ENCODE measurements at places on chromosomes 11 and 22. TPM values are rescaled to one million over a fixed set of nuclear protein-coding genes. Genes with fewer than 3 reads are reported as not detected.

- H3K36me3 ChIP-seq, result no peaks in the 10 kb centered on the region
- no peaks in the 10 kb centered on the region for H3K4me1 ChIP-seq
- DNase-seq, result no peak
- H3K4me3 ChIP-seq, result no peak overlapping the region
- peaks cover 5% of the 10 kb centered on the region for H3K27me3 ChIP-seq
- H3K27ac ChIP-seq, result no peak overlapping the region
Observed at GRCh38 chr22:43555561-43556515, 144.0 kb downstream of the MPPED1 start.

- H3K27ac ChIP-seq, result no peak overlapping the region
- H3K36me3 ChIP-seq, result no peaks in the 10 kb centered on the region
- peak; percentile 49 for DNase-seq
- peaks cover 39% of the 10 kb centered on the region for H3K27me3 ChIP-seq
- peaks cover 3% of the 10 kb centered on the region for H3K4me1 ChIP-seq
- H3K4me3 ChIP-seq, result no peak overlapping the region
Observed at GRCh38 chr22:29716814-29717545, 2.8 kb upstream of the CABP7 start.

- H3K27ac ChIP-seq, result no peak overlapping the region
- no peak for DNase-seq
- no peaks in the 10 kb centered on the region for H3K4me1 ChIP-seq
- H3K36me3 ChIP-seq, result no peaks in the 10 kb centered on the region
- no peak overlapping the region for H3K4me3 ChIP-seq
Observed at GRCh38 chr11:91263496-91264365, 960.9 kb upstream of the FAT3 start.

GRCh38 chr11:133506023-133506422 lies 26.3 kb downstream of the OPCML start:
- no peaks in the 10 kb centered on the region for H3K4me1 ChIP-seq
- DNase-seq, result no peak
- H3K4me3 ChIP-seq, result no peak overlapping the region

GRCh38 chr22:26615149-26615548 lies 2.7 kb downstream of the CRYBB1 start:
- no peaks in the 10 kb centered on the region for H3K36me3 ChIP-seq
- DNase-seq, result no peak
- H3K27me3 ChIP-seq, result no peaks in the 10 kb centered on the region
- no peak overlapping the region for H3K27ac ChIP-seq
- H3K4me3 ChIP-seq, result no peak overlapping the region
- H3K4me1 ChIP-seq, result peaks cover 19% of the 10 kb centered on the region

- no peak for DNase-seq
- no peaks in the 10 kb centered on the region for H3K4me1 ChIP-seq
- no peaks in the 10 kb centered on the region for H3K36me3 ChIP-seq
- no peak overlapping the region for H3K4me3 ChIP-seq
- no peaks in the 10 kb centered on the region for H3K27me3 ChIP-seq
- no peak overlapping the region for H3K27ac ChIP-seq
Observed at GRCh38 chr11:25961539-25961938, 370.4 kb upstream of the ANO3 start.

- peaks cover 3% of the 10 kb centered on the region for H3K27me3 ChIP-seq
- no peaks in the 10 kb centered on the region for H3K4me1 ChIP-seq
- no peak for DNase-seq
Observed at GRCh38 chr11:121106812-121107211, 5.8 kb downstream of the TECTA start.

GRCh38 chr11:134733646-134734045 lies 321.6 kb upstream of the B3GAT1 start:
- no peak for DNase-seq
- no peak overlapping the region for H3K4me3 ChIP-seq
- H3K36me3 ChIP-seq, result no peaks in the 10 kb centered on the region
- no peak overlapping the region for H3K27ac ChIP-seq
- peaks cover 3% of the 10 kb centered on the region for H3K4me1 ChIP-seq

DNA sequence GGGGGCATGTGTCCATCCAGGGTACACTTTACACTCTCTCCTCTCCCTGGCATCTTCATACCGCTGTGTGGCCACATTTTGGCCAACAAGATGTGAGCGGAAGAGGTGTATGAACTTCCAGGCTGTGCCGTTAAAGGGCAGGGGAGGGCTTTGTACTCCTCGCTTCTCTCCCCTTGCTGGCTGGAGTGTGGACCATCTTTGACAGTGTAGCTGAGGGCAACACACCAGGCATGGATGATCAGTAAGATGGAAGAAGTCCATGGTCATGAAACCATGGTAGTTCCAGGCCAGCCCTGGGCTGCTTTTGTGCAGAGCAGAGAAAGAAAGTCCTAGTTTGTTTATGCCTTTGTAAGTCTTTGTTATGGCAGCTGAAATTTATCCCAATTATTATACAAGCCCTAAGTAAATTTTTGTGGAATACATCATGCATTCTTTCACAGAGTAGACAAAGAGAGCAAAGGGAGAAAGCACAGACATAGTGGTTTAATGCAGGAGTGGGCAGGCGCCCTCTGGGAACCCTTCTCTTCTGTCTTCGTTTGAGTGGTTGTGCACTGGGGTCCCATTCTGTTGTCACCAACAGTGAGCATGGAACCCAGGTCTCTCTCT lies 70.4 kb downstream of the FBXO7 start:
- no peaks in the 10 kb centered on the region for H3K36me3 ChIP-seq
- peaks cover 6% of the 10 kb centered on the region for H3K27me3 ChIP-seq
- H3K4me1 ChIP-seq, result no peaks in the 10 kb centered on the region
- H3K4me3 ChIP-seq, result no peak overlapping the region
- H3K27ac ChIP-seq, result no peak overlapping the region

DNA sequence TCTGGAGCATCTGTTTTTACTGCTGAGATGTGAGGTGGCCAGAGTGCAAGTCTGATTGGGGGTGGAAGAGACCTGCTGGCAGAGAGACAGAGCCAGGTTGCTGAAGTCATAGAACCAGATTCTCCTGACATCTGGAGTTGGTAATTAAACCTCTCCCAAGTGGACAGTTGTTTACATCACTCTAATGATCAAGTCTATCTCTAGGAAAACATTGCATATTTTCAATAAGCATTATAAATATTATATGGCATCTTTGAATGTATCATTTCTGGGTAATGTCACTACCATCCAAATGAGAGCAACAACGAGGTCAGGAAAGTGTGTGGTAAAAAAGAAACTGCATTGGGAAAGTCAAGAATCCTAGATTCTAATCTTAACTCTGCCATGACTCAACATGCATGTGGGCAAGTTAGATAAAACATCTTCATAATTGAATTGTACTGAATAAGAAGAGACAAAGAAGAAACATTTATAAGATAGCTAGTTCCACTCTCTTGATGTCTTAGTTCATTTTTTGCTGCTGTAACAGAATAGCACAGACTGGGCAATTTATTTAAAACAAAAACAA lies 351.2 kb upstream of the API5 start:
- no peak overlapping the region for H3K4me3 ChIP-seq
- no peak overlapping the region for H3K27ac ChIP-seq
- DNase-seq, result no peak

- H3K4me1 ChIP-seq, result no peaks in the 10 kb centered on the region
- H3K27me3 ChIP-seq, result no peaks in the 10 kb centered on the region
- no peak overlapping the region for H3K4me3 ChIP-seq
- H3K36me3 ChIP-seq, result no peaks in the 10 kb centered on the region
- no peak for DNase-seq
Observed at GRCh38 chr11:81570669-81571068, 1163.0 kb downstream of the FAM181B start.

- peaks cover 15% of the 10 kb centered on the region for H3K4me1 ChIP-seq
- H3K27me3 ChIP-seq, result peaks cover 25% of the 10 kb centered on the region
- H3K27ac ChIP-seq, result no peak overlapping the region
- DNase-seq, result peak; percentile 32
Observed at GRCh38 chr22:37525073-37525745, 6.0 kb upstream of the CARD10 start.

DNA sequence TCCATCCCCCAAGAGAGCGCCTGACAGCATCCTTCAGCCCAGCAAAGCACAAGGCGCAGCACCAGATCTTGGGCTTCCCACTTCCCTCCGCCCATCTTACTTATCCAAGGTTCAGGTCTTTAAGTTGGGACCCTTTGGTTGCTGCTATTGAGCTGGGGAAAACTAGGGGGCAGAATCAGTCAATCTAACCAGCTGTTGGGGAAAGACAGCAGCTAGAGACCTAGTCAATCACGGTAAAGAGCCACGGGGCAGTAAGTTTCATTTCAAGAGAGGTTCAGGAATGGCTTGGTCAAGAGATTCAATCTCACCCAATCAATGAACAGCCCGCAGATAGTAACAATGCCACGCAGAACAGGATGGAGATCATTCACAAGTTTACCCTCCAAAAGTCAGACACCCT lies 1.7 kb downstream of the ABTB2 start:
- no peak for DNase-seq
- peaks cover 36% of the 10 kb centered on the region for H3K27me3 ChIP-seq
- peak overlapping the region; percentile 76 for H3K4me3 ChIP-seq
- H3K36me3 ChIP-seq, result peaks cover 5% of the 10 kb centered on the region
- peaks cover 28% of the 10 kb centered on the region for H3K4me1 ChIP-seq

DNA sequence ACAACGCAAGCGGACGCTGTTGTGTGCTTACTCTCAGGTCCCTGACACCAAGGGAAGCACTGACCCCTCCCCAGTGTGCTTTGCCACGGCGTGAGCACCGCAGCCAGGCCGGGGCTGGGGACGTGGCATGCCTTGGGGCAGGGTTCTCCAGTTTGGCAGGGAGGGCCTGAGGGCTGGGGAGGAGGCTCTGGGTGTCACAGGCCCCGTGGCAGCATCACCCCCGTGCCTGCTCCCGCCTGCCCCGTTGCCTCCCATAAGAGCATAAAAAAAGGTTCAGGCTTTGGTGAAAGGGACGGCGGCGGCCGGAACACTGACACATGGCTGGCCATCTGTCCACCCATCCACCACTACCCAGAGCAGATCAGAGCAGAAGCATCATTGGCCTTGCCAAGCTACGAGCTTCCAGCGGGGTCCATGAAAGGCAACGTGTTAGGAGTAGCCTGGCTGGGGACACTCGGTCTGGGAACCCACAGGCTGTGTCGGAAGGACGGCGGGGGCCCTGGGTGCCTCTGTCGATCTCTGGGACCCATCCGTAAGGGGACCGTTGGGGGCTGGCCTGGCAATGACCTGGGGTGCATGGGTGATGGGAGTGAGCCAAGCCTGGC lies 183.0 kb downstream of the IGLL1 start:
- H3K4me3 ChIP-seq, result no peak overlapping the region
- H3K27me3 ChIP-seq, result no peaks in the 10 kb centered on the region
- H3K4me1 ChIP-seq, result no peaks in the 10 kb centered on the region
- no peak for DNase-seq
- no peak overlapping the region for H3K27ac ChIP-seq

GRCh38 chr22:36239150-36239400 lies 252 bp downstream of the APOL2 start:
- peak; percentile 30 for DNase-seq
- H3K27ac ChIP-seq, result peak overlapping the region; percentile 97
- H3K36me3 ChIP-seq, result peaks cover 52% of the 10 kb centered on the region
- H3K4me3 ChIP-seq, result peak overlapping the region; percentile 98
- no peaks in the 10 kb centered on the region for H3K27me3 ChIP-seq

- DNase-seq, result no peak
- no peak overlapping the region for H3K27ac ChIP-seq
- no peaks in the 10 kb centered on the region for H3K4me1 ChIP-seq
- H3K27me3 ChIP-seq, result peaks cover 16% of the 10 kb centered on the region
- no peaks in the 10 kb centered on the region for H3K36me3 ChIP-seq
Observed at GRCh38 chr11:20011307-20011951, 148.8 kb downstream of the DBX1 start.

- peaks cover 4% of the 10 kb centered on the region for H3K36me3 ChIP-seq
- H3K27ac ChIP-seq, result peak overlapping the region; percentile 46
Observed at GRCh38 chr11:3808861-3809623, 682 bp downstream of the PGAP2 start.

DNA sequence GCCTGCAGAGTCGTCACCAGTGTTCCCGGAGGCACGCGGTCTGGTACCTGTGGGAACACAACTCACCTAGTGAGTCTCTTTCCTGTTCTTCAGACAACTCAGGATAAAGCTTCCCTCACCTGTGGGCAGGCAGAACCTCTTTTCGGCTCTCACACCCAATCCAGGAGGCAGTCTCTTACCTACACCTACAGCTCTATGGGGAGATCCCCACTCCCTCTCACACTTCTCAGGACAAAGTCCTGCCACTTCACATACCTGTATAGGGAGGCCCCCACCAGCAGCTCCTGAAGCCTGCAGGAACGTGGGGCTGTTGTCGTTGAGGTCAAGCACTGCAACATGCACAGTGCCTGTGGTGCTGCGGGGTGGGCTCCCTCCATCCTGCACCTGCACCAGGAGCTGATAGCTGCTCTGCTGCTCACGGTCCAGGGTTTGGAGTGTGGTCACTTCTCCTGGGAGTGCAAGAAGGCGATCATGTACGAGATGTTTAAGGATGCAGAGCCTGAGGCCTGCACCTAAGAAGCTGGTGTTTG lies 12.2 kb upstream of the TPP1 start:
- no peak overlapping the region for H3K4me3 ChIP-seq
- no peaks in the 10 kb centered on the region for H3K27me3 ChIP-seq
- DNase-seq, result no peak
- peaks cover 17% of the 10 kb centered on the region for H3K4me1 ChIP-seq
- H3K27ac ChIP-seq, result no peak overlapping the region

DNA sequence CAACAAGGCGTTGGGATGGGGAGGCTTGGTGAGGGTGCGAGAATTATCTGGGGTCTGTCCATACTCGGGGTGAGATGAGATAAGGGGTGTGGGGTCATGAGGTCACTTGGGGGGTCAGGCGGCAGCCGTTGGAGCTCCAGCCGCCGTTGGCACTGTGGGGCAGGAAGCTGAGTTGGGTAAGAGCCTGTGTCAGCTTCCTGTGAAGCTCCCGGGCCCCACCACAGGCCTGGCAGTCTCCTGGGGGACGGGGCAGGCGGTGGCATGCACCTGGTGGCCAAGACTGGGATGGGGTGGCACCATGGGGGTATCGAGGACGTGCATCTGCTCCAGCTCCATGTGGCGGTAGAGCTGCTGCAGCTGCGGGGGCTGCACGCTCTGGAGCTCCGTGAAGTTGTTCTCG lies 7.1 kb upstream of the MYBPC3 start:
- H3K27ac ChIP-seq, result peak overlapping the region; percentile 48
- peak; percentile 23 for DNase-seq
- H3K27me3 ChIP-seq, result no peaks in the 10 kb centered on the region
- peaks cover 12% of the 10 kb centered on the region for H3K4me1 ChIP-seq
- H3K4me3 ChIP-seq, result no peak overlapping the region

GRCh38 chr11:6303661-6304060 lies 16.6 kb downstream of the CAVIN3 start:
- DNase-seq, result no peak
- H3K27me3 ChIP-seq, result peaks cover 19% of the 10 kb centered on the region
- no peaks in the 10 kb centered on the region for H3K4me1 ChIP-seq
- no peak overlapping the region for H3K27ac ChIP-seq
- H3K36me3 ChIP-seq, result no peaks in the 10 kb centered on the region

UNC93B1 gene
- total RNA-seq, result 12.4 TPM

UBE2L6 gene
- total RNA-seq, result 148 TPM

P2RY2 gene
- total RNA-seq, result not detected

OR5D16 gene
- total RNA-seq, result not detected

LUZP2 gene
- total RNA-seq, result not detected

EMID1 gene
- total RNA-seq, result not detected

ARHGAP20 gene
- total RNA-seq, result 0.45 TPM

CTNND1 gene
- 7.9 TPM for total RNA-seq

PKDREJ gene
- not detected for total RNA-seq

MYEOV gene
- total RNA-seq, result not detected

CABP4 gene
- total RNA-seq, result 0.83 TPM

OR2AG1 gene
- not detected for total RNA-seq

OR51I1 gene
- total RNA-seq, result not detected

MRGPRE gene
- total RNA-seq, result not detected
